Stimulated activated CD4-positive, alpha-beta T cell treated with anti-CD3 and anti-CD28 coated beads, TNF-alpha, amount 100 ng/mL, for 1 hour (primary cell): ENCODE measurements at places on chromosomes 5 and 9.

DNA sequence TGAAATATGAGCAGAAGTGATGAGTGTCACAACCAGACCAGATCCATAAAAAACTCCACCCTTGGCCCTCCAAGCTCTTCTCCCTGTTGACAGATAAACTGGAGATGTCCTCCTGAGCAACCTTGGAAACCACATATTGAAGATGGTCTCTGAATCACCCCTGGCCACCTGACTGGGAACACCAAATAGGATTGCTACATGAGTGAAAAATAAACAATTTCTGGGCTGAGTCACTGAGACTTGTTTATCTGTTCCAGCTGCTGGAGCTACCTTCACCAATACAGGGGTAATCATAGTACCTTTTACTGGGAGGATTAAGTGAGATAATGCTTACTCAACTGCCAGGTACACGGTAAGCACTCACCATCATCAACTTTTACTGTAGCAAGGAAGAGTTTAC lies 53.3 kb downstream of the PCA3 start:
- DNase-seq, result no peak

DNA sequence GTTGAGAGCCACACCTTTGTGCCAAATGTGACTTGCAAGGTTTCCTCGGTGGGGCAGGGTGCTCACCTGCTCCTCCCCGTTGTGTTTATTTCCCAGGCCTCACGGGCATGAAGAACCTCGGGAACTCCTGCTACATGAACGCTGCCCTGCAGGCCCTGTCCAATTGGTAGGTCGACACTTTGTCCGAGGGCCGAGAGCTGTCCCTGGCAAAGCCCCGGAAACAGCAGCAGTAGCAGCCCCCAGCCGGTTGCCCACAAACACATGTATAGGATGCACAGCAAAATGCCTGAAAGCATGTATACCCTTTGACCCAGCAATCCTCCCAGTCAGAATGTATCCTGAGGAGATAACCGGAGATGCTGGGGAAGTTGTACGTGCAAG lies 26.2 kb downstream of the USP20 start:
- DNase-seq, result no peak

DNA sequence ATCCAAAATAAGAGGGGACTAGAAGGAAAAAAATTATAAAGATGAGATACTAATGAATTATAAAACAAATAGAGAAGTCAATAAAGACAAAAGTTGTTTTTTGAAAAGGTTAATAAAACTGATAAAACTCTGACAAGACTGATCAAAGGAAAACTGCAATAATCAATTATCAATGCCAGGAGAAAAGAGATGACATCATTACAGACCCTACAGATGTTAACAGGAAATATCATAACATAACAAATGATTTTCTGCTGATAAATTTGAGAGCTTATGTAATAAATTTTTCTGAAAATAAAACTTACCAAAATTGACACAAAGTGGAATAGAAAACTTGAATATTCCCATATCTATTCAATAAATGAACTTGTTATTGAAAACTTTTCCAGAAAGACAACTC lies 34.3 kb upstream of the CEP72 start:
- DNase-seq, result no peak

- no peak for DNase-seq
Observed at GRCh38 chr5:57818397-57818796, 335.8 kb upstream of the ACTBL2 start.

- no peak for DNase-seq
Observed at GRCh38 chr5:172528440-172528839, 74.1 kb upstream of the SH3PXD2B start.

- DNase-seq, result no peak
Observed at GRCh38 chr9:92974161-92974661, 26.9 kb downstream of the FGD3 start.

DNA sequence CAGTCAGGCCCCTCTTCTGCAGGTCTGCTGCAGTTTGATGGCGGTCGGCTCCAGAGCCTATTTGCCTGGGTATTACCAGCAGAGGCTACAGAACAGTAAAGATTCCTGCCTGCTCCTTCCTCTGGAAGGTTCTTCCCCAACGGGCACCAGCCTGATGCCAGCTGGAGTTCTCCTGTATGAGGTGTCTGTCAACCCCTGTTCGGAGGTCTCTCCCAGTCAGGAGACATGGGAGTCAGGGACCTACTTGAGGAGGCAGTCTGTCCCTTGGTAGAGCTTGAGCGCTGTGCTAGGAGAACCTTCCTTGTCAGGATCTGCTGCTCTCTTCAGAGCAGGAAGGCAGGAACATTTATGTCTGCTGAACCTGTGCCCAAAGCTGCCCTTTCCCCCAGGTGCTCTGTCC lies 138.4 kb upstream of the IQGAP2 start:
- no peak for DNase-seq

GRCh38 chr9:135183528-135184180 lies 96.2 kb downstream of the OLFM1 start:
- DNase-seq, result no peak

DNA sequence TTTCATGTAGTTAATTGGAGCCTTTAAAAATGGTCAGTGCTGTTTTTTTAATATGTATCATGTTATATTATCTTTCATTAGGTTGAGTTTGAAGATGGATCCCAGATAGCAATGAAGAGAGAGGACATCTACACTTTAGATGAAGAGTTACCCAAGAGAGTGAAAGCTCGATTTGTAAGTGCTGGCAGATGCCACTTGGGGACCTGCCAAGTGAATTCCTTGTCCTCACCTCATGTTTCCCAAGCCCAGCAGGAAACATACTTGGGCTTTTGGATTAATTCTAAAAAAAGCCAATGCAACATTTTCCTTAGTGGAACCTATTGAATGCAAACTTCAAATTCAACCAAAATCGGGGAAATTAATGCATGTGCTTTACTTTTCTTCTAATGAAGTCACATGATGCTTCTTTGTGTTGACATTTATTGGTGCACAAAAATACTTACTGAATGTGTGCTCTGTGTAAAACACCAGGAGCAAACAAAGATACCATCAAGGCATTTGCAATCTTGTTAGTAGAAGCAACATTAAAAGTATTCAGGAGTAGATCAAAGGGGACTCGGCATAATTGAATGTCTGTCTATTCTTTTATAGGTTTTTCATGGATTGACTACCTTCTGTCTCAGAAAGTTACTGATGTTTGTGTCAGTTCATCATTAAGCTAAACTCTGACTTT lies 412.1 kb downstream of the KDM4C start:
- DNase-seq, result no peak

GRCh38 chr5:56343988-56344387 lies 110.9 kb upstream of the ANKRD55 start:
- DNase-seq, result no peak

DNA sequence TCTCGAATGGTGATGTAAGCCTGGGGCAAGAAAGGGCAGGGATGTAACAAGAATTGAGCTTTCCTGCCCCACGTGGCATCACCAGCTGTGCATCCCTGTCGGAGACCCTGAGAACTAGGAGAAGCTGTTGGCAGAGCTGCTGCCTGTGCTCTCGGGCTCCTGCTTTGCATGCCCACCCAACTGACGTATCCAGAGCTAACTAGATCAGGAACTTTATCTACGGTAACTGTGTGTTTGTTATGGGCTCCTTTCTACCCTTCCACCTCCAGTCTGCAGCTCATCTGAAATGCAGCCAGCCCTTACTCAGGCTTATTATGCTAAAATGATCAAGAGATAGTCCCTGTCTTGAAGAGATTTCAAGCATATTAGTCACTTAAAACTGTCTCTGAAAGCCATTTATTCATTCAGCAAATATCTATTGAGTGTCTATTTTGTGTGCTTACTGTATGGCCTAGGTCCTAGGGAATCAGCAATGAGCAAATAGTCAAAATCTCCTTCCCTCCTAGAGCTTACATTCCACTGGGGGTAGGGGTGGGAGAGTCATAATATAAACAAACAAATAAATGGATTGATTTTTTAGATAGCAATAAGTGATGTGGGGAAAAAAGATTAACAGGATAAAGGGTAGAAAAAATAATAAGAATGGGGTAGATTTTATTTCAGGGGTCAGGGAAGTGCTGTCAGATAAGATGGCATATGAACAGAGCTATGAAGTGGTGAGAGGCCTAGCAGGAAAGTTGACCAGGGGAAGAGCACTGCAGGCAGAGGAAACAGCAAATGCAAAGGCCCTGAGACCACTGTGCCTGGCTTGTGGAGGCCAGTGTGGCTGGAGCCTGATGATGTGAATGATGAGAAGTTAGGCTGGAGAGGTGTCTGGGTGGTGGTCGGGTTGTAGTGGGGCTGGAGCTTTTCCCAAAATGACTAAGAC lies 118.2 kb downstream of the GALNT10 start:
- DNase-seq, result no peak

- no peak for DNase-seq
Observed at GRCh38 chr9:127977884-127978647, 2.7 kb downstream of the EEIG1 start.

GRCh38 chr5:111278858-111279504 lies 54.8 kb downstream of the CAMK4 start:
- DNase-seq, result peak; percentile 72

GRCh38 chr9:11402621-11403020 lies 789.8 kb upstream of the PTPRD start:
- DNase-seq, result no peak

GRCh38 chr5:26690511-26690910 lies 347.9 kb downstream of the CDH9 start:
- no peak for DNase-seq

GRCh38 chr9:110284211-110284844 lies 28.0 kb upstream of the TXN start:
- DNase-seq, result no peak

- DNase-seq, result no peak
Observed at GRCh38 chr5:41835645-41836044, 34.6 kb downstream of the OXCT1 start.

- no peak for DNase-seq
Observed at GRCh38 chr9:14317667-14318320, 3.9 kb upstream of the NFIB start.

DNA sequence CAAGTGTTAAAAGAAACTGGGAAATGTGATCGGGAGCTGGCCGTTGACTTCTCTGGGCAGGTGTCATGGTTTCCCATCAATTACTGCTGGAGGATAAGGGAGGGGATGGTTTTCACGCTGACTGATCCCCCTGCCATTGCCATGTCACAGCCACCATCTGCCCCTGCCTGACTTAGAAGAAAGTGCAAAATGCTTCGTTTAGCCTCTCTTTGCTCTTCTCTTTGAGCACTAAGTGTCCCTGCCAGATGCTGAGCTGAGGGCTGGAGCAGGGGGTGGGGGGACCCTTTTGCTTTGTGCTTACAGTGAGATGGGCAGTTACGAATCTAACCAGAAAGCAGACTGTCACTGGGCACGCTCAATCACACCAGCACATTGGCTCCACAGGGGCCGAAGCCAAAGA lies 138.4 kb upstream of the ALDH1B1 start:
- no peak for DNase-seq

DNA sequence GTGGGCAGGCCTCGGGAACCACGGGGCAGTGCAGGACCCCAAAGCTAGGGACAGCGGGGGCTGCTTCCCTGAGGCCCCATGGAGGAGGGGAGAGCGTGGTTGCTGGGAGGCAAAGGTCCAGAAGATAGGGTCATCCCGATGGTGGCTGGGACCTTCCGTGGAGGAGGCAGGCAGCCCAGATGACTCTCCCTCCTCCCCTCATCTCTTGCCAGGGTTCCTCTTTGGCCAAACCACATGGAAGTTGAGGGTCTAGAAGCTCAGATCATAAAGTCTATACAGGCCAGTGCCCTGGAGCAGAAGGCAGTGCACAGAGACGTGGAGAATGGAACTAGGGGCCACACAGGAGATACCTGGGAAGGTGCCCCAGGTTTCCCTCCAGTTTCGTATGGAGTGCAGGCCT lies 22.6 kb downstream of the DAB2IP start:
- DNase-seq, result no peak

DNA sequence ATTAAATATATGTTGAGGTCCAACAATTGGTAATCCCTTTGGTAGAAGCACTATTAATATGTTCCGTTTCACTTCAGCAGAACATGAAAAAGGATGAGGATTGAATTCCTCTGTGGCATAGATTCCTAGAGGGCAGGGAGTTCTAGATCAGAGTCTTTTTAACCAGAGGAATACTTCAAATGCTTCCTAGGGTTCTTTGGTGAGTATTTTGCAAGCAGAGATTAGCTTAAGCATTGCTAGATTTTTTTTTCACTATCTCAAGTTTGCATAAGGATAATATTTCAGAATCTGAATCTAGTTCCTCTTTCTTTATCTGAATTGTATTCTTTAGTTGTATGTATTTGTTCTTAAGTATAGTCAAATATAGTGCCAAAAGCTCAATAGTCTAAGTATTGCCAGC lies 116.6 kb upstream of the ADAMTSL1 start:
- no peak for DNase-seq

DNA sequence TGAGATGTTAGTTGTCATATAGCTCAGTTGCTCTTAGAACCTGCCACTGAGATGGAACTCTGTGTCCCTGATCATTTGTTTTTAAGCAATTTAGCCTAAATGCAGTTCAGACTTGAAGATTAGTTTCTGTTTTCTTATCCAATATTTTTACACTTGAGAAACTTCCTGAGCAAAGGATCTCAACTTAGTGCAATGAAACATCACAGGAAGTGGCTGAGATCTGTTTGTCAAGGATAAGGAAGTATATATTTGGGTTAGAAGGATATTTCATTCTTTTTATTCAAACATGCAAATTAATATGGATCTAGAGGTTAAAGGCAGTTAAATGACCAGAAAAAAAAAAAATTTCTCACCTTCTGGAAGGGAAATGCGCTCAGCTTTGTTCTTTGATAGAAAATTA lies 19.7 kb upstream of the F2R start:
- DNase-seq, result no peak

DNA sequence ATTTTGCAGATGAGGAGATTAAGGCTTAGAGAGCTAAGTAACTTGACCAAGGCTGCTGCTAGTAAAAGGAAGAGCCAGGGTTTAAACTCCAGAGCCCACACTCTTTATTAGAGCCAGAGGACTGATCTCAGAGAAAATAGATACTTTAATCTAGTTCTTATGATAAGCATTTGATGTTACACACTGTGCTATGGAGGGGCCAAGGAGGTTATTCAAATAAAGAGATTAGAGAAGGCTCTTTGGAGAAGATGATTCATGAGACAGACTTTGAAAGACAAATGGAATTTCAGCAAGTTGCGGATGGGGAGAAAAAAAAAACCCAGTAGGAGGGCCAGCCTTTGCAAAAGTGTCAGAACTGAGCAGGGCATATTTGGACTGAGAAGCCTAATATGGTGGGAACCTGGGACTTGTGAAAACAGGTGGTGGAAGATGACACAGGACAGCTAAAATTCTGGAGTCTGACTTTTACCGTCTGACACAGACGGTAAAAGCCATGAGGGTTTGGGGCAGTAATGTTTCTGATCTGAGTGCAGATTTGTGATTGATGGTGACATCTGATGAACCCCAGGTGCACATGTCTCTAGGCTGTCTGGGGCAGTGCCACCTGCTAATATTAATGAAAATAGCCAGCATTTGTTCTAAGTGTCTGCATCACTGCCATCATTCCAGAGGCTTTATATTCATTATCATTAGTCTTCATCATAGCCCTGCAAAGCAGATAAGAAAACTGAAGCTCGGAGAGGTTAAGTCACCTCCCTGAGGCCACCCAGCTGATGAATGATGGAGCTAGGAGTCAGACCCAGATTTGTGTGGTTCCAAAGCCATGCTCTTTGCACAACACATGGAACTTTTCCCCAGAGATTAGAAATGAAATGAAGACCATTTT lies 65.3 kb upstream of the CXCL14 start:
- no peak for DNase-seq

GRCh38 chr5:179883163-179883562 lies 24.5 kb downstream of the TBC1D9B start:
- no peak for DNase-seq

- no peak for DNase-seq
Observed at GRCh38 chr5:137737349-137738131, 1.7 kb upstream of the KLHL3 start.
